ENCODE measurements at places on chromosomes 3 and 15.

DNA sequence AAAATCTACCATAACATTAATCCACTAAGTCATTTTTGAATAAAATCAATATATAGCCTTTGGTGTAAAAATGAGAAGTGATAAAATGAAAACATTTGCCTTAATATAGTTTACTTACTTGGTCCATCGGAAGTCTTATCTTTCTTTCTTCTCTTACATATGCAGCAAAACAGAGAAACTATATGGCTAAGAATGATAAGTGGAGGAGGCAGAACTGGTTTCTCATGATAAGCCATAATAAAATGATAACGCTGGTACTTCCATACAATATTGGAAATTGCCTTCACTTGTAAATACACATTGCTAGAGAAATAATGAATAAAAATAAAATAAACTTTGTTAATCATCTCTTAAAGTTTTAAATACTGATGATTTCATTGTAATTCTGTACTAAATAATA lies 47.8 kb upstream of the USP50 start:
- no peak for DNase-seq

- DNase-seq: no peak
Measured at GRCh38 chr3:184784731-184785500, 27.1 kb upstream of the VPS8 start.

DNA sequence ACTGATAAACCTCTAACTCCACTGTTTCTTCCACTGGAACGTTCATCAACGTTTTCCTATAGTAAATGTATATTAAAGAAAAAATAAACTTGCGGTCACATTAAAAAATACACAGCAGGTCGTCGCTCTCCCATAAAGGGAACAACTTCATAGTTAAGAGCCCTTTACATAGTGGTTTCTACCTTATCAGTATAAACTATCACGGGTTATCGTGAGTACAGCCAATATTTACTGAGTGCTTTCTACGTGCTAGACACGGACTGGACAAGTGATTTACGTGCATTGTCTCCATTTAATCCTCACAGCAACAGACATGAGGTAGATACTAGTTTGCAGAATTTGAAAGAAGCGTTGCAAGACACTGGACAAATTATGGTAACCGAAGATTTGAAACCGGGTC lies 964 bp upstream of the TASOR start:
- no peak for DNase-seq

DNA sequence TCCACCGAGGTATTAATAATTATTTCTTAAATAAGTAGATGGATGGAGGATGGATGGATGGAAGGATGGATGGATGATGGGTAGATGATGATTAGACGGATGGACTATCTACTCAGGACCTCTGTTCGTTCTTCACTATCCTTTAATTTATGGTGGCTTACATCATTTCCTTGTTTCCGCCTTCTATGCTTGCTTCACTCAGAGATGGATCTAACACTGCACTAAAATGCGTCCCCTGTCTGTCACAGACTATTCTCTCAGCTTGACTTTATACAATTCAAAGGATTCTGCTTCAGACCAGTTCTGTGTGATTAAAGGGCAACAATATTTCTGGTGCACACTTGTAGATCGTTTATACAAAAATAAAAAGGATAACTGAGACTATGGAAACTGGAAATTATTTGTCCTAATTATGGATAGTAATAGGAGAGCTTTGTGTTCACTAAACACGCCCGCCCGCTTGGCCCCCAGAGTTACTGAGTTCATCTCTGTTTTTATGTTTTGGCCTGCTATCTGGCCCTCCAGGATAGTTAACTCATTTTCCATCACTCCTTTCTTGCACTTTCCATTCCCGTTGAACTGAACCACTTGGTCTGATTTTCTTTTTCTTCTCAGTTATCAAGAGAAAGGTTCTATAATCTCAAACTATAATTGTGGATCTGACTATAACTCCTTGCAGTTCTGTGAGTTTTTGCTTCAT lies 41.4 kb upstream of the CA12 start:
- DNase-seq: no peak

DNA sequence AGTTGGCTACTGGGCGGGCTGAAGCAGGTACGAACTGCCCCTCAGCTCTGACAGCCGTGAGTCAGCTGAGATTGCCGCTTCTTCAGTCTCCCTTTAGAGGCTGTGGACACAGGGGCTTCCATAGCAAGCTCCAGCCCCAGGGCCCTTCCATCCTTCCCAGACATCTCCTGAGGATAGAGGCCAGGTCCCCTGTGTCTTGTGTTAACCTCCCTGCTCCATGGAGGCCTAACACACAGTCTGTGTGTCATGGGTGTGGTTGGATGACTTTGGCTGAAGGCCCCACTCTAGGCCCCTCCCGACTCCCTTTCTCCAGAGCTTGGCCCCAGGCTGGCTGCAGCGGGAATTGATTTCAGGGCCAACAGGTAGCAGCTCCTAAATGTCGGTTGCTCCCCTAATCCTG lies 116.1 kb upstream of the TLE3 start:
- no peak for DNase-seq

DNA sequence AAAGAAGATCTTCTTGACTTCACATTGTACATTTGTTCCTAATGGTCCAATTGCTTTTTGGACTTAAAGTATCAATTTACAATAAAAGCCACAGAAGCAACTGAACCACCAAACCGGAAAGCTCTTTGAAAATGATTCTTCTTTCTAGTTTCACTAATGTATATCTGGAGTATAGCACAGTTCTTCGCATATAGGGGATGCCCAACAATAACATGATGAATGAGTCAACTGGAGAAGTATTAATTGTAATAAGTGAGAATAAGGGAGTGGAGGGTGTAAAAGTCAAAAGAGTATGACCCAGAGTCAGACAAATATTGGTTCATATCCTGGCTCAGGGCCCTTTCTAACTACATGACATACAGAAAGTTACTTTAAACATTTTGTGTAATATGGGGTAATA lies 425.2 kb downstream of the ZBTB20 start:
- DNase-seq: no peak

DNA sequence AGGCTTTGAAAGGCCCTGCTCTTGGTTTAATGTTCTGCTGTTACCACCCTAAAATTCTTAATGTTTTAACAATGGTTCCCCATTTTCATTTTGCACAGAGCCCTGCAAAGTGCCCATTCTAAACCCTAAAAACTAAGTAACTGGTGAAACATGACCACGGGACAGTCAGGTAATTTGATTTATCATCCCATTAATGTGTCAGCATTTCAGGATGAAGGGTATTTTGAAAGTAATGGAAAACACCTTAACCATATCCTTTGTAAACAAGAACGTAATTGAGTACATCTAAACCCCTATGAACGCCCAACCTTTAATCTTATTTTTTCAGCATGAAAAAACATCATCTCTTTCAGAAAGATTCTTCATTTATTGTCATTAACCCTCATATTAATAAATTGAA lies 164.9 kb upstream of the IL12A start:
- no peak for DNase-seq

DNA sequence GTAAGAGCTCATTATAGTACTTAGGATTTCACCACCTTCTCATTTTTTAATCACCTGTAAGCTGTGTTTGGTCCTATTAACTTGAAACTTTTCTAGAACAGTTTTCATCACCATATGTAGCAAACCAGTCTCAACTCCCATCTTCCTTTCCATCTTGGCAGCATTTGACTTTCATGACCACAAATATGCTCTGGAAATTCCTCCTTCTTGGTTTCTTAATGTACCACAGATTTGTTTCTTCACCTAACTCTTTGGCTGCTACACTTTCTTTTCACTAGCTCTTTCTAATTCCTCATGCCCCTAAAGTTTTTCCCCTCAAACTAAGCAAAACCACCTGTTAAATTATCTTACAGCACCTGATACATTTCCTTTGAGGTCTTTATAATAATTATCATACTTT lies 13.2 kb upstream of the NMB start:
- no peak for DNase-seq

DNA sequence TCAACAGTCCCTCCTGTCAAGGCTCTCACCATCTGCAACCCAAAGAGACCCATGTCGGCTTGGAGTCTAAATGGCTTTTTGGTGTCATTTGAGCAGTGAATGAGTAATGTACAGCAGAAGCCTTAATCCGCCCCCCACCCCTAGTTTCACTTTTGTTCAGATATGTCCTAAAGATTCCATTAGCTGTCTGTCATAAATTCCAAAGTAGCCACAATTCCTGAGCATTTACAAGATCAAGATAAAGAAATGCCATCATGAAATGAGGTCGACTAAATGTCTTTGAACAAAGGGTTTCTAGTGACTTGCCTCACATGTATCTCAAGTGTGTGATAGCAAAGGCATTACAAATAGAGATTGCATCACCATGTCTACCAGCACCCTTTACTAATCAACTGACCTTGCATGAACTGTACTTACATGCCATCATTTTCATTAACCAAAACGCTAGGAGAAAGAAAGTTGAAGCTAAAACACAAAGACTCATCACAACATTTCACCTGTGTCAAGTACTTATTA lies 123.8 kb upstream of the PHLDB2 start:
- DNase-seq: no peak

DNA sequence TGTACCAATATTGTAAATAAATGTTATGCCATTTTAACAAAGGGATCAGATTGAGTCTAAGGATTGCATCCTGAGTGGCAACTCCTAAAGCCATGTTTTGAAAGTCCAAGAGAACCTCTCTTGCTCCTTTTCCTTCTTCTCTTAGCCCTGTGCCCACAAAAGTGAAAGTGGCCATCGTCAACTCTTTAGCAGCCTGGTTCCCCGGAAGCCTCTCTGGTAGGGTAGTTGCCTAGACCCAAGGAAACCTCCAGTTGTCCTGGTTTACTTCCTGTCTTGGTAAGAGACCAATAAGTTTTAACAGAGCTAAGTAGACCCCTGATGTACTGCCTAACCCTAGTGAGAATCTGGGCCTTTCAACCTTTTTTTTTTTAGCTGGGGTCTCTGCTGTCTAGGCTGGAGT lies 10.2 kb upstream of the ITPKA start:
- DNase-seq: no peak

GRCh38 chr3:121718205-121718846 lies 31.2 kb downstream of the GOLGB1 start:
- no peak for DNase-seq

GRCh38 chr3:97579365-97579764 lies 185.2 kb upstream of the ARL6 start:
- no peak for DNase-seq

DNA sequence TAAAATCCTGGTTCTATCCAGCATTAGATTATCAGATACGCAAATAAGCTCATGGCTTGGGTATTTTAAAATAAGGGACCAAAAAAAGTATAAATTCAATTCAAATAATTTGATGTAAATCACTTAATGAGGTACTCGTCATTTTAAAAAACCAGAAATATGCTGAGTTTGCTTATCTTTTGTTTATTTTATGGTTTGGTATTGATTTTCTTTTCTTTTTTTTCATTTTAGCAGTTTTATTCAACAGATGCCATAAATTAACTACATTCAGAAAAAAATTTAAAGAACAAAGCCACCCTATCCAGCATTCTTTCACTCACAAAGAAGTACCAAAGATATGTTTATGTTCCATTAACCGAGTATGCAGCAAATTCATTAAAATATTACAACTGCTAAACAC lies 22.6 kb downstream of the DENND4A start:
- DNase-seq: no peak

DNA sequence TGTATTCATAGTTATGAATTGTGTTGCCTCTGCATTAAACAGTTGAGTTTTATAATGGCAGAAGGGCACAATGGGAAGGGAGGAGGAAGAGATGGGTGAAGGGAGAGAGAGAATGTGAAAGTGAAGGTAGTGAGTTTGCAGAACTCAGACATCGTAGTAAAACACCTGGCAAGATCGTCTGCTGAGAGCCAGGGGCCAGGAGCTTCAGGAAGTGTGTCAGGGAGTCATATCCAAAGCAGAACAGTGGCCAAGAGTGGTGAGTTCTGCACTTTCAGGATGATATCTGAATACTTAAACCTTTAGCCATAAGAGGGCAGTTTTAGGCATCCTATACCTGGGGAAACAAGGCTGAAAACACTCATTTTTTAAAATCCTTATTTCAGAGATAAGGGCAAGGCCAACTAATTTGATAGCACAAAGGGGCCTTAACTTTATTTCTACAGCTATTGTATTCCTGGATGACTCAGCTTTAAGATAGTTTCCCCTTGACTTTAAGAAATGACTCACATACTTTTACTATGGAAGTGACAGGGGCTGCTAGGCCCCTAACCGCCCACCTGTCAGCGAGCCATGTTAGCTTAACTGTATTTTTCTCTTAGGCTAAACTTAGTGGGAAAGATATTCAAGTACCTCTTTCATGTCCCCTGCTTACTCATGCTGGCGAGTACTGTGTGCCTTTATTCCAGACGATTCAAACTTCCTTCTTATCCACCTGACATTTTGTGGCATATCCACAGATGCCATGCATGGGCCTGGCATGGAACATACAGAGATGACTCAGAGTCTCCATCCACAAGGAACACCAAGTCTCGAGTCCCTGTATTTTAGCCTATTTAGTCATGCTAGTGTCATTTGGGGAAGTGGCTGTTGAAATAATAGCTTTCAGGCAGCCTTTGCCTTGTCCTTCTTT lies 53.9 kb downstream of the RLBP1 start:
- peak; percentile 55 for DNase-seq

DNA sequence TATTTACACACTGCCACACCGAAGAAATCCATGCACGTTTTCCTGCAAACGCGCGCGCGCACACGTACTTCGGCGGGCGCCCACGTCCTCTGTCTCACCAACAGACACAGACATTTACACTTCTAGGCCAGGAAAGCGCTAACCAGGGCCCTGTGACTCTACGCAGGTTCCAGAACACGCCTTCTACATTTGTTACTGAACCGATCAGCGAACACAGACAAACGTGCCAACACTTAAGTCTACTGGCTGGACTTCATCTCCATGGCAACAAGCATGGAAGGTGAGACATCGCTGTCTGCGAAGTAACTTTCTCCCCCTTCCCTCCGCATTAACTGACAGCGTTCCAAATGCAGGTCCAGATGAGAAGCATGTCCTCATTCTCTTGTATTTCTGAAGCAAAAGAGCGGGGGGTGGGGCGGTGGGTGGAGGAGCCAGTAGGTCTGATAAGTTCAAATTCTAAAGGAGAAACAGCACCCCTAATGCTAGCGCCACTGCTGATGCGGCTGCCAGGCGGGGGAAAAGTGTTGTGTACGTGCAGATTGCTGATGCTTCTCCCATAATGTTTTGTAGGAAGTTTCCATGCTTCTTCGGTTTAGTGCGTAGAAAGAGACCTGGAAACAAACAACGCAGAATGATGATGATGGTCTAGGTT lies at the start of gene CTXN2:
Gene CTXN2 (plus strand): TSS at position 92 of the 652 bp plus-strand sequence. CDS start 9,636 bp downstream, outside the sequence.
- no peak for DNase-seq

- no peak for DNase-seq
Measured at GRCh38 chr15:25939122-25939521, 76.0 kb upstream of the ATP10A start.

DNA sequence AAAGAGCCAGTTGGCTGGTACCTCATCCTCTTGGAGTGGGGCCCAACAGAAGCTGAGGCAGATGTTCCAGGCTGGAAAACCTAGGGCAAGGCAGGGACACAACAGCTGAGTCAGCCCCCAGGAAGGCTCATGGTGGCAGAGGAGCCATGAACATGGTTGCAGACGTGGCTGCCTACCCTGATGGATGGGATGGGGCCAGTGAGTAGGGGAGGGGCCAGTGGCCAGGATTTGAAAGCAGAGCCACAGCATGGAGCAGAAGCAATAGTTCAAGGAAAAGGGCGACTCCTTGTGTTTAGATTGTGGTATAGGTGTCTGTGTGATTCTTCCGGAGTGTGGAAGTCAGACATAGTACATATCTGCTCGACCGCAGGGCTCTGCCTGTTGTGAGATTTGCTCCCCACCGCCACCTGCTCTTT lies 24.2 kb downstream of the PXYLP1 start:
- no peak for DNase-seq

- no peak for DNase-seq
Measured at GRCh38 chr15:52121896-52122295, 9.3 kb upstream of the BCL2L10 start.
